ENCODE measurements at places on chromosomes 13 and 19. TPM values are rescaled to one million over a fixed set of nuclear protein-coding genes. Genes with fewer than 3 reads are reported as not detected.

DNA sequence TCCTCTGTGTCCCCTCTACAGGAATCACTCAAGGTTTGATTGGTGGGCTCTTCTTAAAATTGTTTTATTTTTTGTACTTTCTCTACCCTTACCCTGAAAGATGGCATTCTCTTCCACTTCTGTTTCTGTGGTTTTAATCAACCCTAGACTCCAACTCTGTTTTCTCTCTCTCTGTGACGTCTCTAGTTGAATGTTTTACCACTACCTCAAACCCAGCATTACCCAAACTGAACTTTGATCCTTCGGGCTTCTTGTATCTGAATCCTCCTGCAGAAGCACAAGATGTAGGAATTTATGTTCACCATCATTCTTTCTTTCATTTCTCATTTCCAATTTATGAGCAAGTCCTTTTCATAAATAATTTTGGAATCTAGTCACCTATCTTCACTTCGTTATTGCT is 39.9 kb downstream of the PCCA start:
- DNase-seq: no peak

Gene CEBPA
- 1.8 TPM for total RNA-seq

DNA sequence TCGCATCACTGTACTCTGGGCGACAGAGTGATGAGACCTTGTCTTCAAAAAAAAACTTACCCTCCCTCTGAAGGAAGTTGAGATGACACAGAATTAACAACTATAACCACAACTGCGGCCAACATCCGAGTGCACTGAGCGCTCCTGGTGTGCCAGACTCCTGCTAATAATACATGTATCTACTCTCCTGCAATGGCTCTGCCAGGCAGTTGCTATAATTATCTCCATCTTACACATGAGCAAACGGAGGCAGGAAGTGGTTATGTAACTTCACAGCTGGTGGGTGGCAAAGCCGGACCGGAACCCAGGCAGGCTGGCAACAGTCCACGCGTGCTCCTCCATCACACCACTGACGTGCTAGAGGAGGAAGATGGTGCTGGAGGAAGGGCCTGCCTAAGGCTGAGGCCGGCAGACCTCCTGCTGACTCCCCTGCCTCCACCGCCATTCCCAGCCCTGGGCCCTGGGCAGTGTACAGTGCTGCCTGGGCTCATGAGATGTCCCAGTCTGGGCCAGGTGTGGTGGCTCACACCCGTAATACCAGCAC is 12.6 kb downstream of the XRCC1 start:
- DNase-seq: no peak

DNA sequence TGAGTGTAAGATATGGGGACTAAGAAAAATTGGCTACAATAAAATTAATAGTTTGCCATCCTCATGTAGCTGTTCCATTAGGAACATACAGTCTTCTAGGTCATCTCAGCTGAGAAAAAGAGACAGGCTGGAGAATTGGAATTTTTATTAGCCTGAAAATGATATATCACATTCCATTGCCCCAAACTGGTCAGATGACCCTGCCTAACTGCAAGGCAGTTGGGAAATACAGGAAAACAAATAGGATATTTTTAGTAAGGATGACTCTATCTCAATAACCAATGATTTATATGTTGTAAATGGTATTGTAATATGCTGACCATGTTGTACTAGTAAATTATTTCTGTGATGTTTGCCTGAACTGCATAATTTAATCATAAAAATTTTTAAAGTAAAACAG is 673.8 kb downstream of the PCDH9 start:
- no peak for DNase-seq

DNA sequence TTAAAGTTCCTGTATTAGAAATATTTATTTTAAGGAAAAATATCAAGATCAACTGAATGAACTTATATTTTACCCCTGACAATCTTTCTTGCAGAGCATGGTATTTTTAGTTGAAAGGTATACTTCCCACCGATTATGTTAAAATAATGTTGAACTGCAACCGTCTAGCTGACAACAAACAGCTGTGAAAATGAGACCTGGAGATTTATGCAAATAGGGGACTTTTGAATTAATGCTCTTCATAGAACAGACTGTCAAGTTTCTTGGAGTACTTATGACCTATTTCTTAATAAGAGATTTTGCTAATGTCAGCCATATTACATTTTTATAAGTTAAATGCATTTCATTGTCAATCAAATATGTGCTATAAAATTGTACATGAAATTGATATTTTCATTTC is 210.9 kb downstream of the NALCN start:
- DNase-seq: no peak

GRCh38 chr19:57802269-57802668 is 12.4 kb downstream of the ZNF552 start:
- no peak for DNase-seq

DNA sequence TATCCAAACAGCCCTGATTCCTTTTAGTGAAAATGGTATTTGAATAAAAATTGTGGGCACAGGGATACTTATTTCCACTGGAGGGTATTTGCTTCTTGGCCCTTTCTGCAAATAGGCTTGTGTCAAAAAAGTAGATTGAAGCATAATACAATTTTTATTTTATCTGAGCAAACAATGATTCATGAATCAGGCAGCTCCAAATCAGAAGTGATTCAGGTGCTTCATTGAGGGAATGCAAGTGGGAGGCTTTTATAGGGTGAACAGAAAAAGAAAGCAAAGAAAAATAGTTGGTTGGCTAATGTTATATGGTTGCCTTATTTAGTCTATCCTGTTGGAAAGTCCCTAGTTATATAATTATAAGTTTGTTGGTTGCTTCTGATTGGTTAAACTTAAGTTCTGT is 117.9 kb downstream of the ITGBL1 start:
- no peak for DNase-seq
